Femur (tissue), 1 donor: ENCODE measurements at places on chromosomes 7 and 10.
A peak's percentile ranks its signal among the peaks of the same experiment; 100 is the strongest.

- no peak for DNase-seq
Observed at GRCh38 chr10:31906039-31906438, 22.6 kb downstream of the ARHGAP12 start.

GRCh38 chr10:93488956-93489528, 6.9 kb upstream of the MYOF start:
- DNase-seq: peak; percentile 39

- no peak for DNase-seq
Observed at GRCh38 chr10:132463333-132464255, 66.6 kb downstream of the PWWP2B start.

DNA sequence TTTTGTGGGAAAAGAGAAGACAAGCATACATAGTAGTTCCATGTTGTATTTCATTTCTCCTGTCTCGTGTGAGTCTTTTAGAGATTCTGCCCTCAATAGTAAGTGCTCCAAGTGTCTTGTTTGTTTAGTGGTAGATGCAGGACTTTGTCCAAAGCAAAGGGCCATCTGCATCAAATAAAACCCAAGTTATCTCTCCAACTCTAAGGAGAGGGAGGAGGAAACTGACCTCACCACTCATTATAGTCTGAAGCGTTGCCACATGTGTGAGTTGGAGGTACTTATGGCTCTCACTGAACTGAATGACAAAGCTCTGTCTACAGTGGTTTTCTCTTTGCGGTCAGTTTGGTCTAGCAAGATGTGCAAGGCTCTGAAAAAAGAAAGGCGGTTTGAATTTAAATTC, 272.6 kb downstream of the DOCK4 start:
- DNase-seq: peak; percentile 26

DNA sequence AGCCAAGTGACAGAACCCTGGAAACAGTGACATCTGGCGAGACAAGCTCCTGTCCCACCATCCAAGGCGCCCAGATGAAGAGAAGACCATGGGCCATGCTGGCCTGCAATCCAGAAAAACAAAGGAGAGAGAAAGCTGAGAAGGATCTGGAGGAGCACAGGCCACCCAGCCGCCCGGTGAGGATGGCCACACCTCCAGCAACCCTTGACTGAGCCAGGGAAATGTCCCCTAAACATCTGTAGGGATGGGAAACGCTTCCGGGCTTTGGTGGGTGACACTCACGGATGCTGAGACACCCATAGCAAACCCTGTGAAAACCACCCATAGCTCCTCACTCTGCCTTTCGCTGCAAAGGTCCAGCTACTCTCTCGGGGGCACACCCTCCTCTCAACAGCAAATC, 32.0 kb downstream of the TCERG1L start:
- DNase-seq: no peak

GRCh38 chr10:27369880-27370279, 129.3 kb upstream of the ACBD5 start:
- no peak for DNase-seq

GRCh38 chr7:142323706-142324105, 65.8 kb upstream of the PRSS58 start:
- DNase-seq: no peak

DNA sequence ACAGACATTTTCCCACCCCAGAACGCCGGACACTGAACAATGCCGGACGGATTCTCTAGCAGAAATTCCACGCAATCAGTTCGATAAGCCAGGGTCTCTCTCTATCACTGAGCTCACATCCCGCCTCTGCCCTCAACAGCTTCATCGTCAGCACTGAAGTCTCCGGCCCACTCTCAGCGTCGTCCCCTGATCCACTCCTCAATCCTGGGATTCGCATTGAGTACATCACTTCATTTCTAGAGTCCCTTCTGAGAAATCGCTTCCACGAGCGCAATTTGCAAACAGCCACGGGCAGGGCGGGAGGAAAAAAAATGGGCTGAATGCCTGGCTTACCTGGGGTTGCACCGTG, 365 bp downstream of the YME1L1 start:
- DNase-seq: no peak

DNA sequence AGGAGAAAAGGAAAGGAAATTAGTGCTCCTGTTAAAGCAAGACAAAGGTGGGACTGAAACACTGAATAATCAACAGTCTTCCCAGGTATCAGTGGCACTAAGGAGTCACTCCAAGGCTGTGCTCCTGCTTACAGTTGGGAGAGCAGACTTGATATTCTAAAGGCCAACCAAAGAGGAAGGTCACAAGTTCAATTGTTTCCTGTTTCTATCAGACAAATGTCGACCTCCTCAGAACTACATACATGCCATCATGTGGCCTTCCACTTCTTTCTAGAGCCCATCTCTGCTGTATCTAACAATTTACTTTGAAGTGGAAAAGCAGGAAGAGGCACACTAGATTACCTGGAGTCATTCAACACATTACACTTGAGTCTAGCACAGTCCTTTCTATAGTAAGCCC, 3.4 kb downstream of the ZNF239 start:
- no peak for DNase-seq

DNA sequence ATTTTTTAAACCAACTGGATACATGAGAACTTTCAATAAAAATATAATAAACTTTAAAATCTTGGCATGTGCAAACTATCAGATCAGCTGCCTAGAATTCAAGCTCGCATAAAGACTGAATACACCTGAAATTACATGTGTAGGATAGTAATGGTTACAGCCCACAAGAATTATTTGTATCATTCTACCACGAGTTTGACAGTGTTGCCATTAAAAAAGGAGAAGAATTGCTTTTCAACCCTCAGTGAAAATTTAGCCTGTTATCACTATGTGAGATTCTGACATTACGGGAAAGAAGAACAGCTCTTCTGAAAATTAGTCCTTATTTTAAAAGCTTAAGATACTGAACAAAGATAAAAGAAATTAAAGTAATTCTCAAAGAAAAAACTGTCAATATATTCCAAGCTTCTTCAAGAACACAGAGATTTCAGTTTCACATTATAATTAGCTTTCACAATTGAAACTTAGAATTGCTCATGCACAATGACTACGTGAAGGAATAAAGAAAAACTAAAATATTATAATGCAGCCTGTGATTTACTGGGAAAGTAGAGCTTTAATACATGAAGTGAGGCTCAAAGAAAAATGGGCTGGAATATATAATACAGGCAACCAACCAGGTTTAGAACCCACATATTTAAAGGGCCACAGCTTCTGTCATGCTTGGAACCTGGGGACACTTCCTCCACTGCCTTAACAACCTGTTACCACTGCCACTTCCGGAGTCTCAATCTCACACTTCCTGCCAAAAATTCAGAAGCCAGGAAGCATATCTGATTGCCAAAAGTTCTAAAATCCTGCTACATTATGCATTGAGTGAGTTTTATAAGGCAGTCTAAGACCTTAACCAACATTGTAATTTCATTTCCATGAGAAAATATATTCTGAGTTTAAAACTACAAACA, 23.2 kb downstream of the TPK1 start:
- DNase-seq: no peak
